Smooth muscle cell of trachea (primary cell): ENCODE measurements at places on chromosomes 6 and 20. TPM values are rescaled to one million over a fixed set of nuclear protein-coding genes. Genes with fewer than 3 reads are reported as not detected.

TRIM40 gene
- not detected in 2 replicates for total RNA-seq

CAP2 gene
- 3.5 and 3.6 TPM in 2 replicates for total RNA-seq

LPA gene
- not detected in 2 replicates for total RNA-seq

CASS4 gene
- 10.5 and 12.4 TPM in 2 replicates for total RNA-seq

HLA-DQA2 gene
- total RNA-seq: not detected in 2 replicates

PPP1R14C gene
- total RNA-seq: 0.29 and 0.33 TPM in 2 replicates
